ENCODE measurements at places on chromosomes 13 and 19.

- no peak for DNase-seq
Observed at GRCh38 chr13:31826521-31826920, 87.2 kb downstream of the RXFP2 start.

DNA sequence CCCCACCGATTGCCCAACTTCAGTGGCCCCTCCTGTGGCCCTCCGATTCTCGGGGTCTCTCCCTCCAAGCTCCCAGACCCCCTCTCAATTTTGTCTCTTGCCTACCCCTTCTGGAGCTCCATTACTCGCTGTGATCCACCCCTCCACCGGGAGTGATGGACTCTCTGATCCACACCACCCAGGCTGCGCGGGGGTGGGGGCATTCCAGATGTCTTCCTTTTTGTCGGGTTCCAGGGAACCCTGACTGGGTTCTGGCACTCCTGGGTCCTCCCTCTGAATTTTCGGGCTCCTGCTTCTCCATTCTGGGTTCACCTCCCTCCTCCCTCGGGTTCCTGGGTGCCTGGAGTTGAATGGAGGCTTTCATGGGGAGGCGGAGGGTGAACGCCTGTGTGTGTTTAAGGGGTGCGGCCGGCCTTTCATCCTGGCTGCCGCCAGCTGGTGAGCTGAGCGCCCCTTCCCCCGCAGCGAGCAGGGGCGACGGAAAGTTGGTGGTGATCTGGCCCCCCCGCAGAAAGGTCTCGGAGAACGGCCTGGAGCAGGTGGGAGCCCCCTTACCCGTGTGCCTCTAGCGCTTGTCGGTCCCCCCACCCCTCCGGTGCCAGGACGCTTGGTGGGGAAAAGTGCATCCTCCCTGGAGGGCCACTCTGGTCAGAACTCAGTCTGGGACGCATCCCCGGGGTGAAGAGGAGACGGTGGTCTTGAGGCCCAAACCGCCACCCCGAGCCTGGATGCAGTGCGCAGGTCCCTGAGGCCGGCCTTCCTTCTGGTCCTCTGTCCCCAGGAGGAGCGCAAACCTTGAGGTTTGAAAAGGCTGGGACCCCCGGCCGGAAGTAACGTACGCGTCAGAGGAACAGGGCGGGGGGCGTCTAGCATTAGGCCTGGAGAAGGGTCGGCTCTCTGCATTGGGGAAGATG lies 1.6 kb downstream of the MISP3 start:
- no peak for DNase-seq

DNA sequence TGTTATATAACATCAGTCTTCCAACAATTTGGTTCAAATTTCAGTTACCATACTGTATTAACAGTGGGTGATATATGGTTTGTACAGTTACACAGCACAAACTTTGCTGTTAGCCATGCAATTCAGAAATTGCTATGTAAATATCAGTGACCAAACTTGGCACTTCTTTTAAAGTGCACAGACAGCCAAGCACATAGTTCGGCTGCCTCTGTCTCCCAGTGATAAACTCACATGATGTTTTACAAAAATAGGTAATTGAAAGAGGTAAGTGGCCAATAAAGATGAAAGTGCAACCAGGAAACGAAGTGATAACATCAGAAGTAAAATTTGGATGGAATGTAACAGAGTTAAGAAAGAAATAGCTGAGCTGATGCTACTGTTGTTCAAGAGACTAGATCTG lies 143.9 kb downstream of the PCDH9 start:
- no peak for DNase-seq

- no peak for DNase-seq
Observed at GRCh38 chr19:30309905-30310601, 62.1 kb upstream of the ZNF536 start.

DNA sequence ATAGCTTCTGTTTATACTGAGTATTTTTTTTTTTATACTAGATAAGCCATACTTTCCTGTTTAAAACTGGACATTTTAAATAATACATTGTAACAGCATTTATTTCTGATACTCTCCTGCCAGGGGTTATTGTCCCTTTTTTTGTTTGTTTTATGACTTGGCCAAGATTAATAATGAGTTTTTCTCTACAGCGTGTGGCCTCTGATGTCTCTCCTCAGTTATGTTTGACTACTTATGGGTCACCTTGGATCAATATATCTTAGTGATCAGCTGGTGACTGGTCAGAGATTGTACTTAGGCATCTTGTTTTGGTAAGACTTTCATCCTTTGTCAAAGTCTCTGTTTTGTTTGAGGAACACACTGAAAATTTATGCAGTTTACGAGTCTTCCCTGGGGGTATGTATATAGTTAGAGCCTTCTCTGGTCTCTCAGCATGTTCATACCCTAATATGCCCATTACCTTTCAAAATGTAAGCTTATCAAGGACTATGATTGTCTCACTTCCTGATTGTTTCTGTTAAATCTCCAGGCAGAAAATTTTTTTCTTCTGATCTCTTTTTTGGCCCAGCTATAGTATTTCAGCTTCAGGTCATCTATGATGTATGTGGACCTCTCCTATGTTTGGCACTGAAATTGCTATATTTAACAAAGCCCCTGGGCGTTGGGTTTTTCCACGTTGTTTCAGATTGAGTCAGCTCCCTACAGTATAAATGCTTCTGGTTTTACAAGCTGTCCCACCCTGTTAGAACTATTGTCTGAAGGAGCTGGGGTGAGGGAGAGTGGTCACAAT lies 87.9 kb downstream of the URI1 start:
- peak; percentile 94 for DNase-seq

GRCh38 chr13:114174529-114174961 lies 4.5 kb upstream of the CFAP97D2 start:
- DNase-seq = no peak

DNA sequence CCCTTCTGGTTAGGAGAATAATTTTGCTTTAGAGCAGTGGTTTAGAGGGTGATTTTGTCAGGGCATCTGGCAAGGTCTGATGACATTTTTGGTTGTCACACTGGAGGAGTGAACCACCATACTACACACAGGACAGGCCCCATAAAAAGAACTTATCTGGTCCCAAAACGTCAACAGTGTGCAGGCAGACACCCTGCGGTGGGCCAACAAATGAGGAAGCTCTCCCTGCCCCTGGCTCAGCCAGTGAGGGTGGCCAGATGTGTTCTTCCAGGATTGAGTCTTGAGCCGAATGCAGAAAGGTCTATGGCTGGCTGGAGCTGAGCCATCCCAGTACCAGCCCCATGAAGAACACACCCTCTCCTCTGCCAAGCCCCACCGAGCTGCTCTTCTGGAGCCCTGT lies 149.2 kb downstream of the MIPEP start:
- DNase-seq = no peak

DNA sequence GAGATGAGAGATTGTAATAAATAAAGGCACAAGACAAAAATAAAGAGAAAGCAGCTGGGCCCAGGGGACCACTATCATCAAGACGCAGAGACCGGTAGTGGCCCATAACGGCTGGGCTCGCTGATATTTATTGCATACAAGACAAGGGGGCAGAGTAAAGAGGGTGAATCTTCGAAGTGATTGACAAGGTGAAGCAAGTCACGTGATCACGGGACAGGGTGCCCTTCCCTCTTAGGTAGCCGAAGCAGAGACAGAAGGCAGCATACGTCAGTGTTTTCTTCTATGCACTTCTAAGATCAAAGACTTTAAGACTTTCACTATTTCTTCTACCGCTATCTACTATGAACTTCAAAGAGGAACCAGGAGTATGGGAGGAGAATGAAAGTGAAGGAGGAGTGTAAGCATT lies 4.6 kb upstream of the PRKCG start:
- DNase-seq = no peak

All from foreskin melanocyte (primary cell).